Hippocampal formation (tissue), 2 donors: ENCODE measurements at places on chromosomes 1 and 21.

GRCh38 chr1:40689737-40690136, 1.8 kb upstream of the NFYC start:
- DNase-seq: no peak

GRCh38 chr1:86774305-86775295, 70.2 kb downstream of the SH3GLB1 start:
- peak; percentile 42 for DNase-seq

DNA sequence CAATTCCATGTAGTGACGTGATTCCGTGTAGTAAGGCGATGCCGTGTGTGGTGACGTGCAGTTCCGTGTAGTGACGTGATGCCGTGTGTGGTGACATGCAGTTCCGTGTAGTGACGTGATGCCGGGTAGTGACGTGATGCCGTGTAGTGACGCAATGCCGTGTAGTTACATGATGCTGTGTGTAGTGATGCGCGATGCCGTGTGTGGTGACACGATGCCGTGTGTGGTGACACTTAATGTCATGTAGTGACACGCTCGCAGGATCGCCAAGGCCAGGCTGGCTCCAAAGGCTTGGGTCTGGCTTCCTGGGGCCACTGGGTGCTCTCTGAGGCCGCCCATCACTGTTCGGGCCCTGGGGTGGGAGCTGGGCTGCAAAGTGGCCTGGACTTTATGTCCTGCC, 14.2 kb downstream of the COL18A1 start:
- DNase-seq: no peak

- DNase-seq: peak; percentile 21
Observed at GRCh38 chr21:44865561-44866280, 7.8 kb downstream of the PTTG1IP start.

- no peak for DNase-seq
Observed at GRCh38 chr1:206809504-206810084, 37.3 kb upstream of the IL10 start.

DNA sequence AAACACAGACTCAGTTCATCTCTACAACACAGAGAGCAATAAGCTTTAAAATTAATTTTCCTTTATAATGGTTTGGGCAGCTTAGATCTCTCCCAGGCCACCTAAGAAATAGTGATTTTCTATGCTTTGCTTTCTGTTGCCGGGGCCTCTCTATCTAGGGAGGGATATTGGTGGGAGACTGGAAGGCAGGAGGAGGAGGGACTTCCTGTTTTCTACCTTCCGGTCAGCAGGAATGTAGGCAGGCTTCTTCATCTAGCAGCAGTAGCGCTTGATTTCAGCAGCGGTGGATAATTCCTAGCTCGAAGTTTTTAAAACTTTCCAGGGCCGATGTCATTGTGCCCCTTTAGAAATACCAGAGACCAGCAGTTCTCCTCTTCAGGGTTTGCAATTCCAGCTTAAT, 5.1 kb upstream of the DESI2 start:
- no peak for DNase-seq

GRCh38 chr1:60402816-60403215, 329.2 kb upstream of the C1orf87 start:
- no peak for DNase-seq

DNA sequence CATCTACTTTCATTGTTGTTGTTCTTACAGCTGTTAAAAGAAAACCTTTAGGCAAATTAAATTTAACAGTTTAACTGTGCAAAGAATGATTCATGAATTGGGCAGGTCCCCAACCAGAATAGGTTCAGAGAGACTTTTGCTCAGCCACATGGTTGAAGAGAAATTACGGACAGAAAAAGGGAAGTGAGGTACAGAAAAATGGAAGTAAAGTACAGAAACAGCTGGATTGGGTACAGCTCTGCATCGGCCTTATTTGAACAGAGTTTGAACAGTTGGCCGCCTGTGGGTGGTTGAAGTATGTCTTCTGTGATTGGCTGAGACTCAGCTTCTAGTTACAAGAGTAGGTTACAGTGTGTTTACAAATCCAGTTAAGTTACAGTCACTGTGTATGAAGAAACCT, 210.1 kb downstream of the FGGY start:
- no peak for DNase-seq

- no peak for DNase-seq
Observed at GRCh38 chr1:110237386-110238152, 27.5 kb downstream of the KCNC4 start.

DNA sequence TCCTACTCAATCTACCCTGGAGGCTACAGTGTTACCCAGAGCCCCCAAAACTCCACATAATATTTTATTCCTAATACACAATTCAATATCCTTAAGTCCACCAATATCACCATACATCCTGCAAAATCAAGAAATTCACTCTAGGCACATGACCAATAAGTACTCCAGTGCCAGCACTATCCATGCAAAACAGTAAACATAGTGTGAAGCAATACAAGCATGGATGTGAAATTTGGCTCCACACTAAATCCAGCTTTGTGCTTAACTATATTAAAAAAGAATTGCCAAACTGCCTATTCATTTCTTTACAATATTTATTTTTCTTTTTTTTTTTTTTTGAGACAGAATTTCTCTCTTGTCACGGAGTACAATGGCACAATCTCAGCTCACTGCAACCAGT, 3.0 kb upstream of the MEAF6 start:
- DNase-seq: no peak

DNA sequence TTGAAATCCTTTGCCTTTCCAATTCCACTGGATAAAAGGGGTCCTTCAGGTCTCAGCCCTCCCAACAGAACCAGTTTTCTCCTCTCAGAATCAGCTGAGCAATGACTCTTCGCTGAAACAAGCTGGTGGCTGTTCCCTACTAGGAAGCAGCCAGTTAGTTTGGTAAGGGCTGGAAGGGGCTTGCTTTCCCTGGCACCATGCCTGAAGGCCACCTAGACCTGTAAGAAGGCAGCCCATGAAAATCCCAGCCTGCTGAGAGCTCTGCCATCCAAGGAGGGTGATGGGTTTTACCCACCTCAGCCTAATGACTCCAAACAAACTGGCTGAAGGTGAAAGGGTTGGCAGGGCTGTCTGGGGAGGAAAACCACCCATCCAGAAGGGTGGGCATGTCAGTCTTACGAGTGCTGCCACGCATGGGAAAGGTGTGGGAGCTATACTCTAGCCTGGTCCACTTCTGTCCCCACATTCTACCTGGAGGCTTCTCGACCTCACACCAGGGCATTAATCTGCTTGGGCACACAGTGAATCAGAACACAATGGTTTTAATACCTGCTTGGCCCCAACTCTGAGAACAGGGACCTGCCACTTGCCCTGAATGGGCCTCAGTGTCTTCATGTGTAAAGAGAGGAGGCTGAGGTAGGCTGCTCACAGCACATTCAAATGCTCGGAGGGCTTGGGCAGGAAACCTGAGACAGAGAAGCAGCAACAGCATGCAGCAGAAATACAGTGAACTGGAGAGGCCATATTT, 53.0 kb downstream of the CD46 start:
- DNase-seq: no peak

DNA sequence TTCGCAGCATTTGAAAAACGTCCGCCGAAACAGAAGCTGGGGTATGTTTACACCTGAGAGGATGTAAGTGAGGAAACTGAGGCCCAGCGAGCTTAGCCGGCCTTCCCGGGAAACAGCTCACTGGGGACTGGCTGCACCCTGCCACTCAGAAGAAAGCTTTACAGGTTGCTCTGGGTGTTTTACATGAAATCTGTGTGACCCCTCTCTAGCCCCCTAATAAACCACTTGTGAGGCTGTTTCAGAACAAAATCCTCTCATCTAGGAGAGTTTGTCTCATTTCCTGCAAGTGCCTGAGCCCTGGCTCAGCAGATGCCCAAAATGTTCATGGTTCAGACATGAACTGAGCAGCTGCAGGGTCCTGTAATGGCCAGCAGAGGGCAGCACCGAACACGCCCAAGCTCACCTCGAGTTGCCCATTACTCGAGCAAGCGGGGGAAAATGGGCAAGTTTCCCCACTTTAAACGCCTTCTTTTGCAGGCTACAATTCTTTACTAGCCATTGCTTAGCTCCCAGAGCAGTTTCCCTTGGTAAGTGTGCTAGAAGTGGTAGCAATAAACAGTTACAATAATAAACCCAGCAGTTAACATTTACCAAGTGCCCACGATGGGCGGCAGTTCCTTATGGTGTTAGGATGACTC, 76.4 kb downstream of the FHAD1 start:
- DNase-seq: peak; percentile 54

- DNase-seq: no peak
Observed at GRCh38 chr1:110018396-110018795, 16.0 kb upstream of the STRIP1 start.

DNA sequence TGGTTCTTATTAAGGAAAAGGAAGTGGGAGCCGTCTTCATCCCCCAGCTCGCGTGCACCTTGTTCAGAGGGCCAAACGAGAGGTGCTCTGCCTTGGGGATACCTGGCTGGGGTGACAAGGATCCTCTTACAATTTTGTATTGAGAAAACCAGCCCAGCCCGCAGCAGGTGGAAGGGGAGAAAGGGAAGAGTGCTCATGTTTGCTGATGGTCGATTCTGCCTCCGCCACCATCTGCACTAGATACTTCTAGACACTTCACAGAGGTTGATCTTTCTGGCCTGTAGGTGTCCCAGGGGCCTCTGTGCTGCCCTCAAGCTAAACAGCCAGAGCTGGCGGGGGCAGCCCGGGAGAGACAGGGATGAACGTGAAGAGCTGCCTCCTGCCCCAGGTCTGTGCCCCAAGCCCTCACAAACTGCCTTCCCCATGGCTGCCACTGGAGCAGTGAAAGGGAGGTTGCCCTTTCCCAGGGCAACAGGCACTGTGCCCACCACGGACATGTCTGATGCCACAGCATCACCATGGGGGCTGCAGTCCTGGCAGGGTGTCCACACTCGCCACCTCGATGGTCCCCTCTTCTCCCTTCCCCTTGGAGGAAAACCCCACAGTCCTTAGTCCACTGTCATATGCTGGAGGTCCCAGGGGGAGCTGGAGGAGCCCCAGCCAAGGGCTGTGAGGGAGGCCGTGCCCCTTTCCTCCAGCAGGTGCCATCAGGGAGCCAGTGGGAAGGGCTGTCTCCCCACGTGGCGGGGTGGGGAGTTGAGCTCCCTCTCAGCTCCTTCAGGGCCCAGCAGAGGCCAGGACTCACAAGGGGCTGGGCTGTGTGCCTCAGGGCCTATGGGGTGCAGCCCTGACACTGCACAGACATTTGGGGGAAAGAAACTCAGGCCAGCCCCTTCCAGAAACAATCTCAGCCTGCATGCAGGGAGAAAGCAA, 8.1 kb downstream of the ADPRS start:
- no peak for DNase-seq

- no peak for DNase-seq
Observed at GRCh38 chr1:170145061-170145460, 698 bp upstream of the NTMT2 start.

DNA sequence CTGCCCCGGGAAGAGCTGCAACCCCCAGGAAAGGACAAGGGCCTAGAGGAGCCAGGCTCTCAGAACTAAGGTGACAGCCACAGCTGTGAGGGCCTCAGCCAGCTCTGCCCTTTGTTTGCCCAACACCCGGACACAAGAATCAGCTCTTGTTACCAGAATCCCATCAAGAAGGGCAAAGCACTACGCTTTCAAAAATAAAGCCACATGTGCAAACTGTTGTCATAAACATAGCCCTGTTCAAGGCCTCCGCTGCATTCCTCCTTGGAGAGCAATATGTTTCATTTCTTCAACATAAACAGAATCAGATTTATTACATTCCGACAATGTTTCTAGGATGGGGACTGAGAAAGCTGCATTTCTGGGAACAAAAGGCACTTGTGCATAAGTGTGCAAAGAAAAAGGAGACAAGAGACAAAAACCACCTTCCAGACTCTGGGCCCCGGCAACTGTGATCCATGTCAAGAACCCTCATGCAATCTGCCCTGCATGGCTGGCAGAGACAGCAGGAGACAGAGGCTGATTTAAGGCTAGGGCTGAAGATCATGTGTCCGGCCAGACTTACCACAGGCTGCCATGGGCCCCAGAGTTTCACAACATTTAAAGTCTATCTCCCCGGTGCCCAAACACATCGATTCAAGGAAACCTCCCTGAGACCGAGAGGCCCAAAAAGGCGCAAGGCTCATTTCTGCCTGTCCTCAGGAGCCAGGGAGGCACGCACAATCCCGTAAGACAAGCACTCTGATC, 71.0 kb downstream of the SSBP3 start:
- DNase-seq: peak; percentile 27

DNA sequence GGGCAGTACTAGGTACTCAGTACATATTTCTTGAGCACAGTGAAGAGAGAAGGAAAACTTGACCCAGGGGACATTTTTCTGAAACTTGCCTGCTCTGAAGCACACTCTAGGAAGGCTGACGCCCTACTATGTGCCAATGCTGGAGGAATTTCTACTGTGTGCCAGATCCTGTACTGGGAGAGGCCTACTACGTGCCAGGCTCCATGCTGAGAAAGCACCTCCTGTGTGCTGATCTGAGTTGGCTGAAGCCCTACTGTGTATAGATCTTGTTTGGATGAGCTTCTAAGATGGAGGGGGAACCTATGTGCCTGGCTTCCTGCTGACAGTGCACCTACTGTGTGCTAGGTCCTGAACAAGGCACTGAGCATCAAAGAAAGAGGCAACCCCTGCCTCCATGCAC, 86.2 kb downstream of the GRIK3 start:
- no peak for DNase-seq

- no peak for DNase-seq
Observed at GRCh38 chr1:96772972-96773371, 51.4 kb downstream of the PTBP2 start.

DNA sequence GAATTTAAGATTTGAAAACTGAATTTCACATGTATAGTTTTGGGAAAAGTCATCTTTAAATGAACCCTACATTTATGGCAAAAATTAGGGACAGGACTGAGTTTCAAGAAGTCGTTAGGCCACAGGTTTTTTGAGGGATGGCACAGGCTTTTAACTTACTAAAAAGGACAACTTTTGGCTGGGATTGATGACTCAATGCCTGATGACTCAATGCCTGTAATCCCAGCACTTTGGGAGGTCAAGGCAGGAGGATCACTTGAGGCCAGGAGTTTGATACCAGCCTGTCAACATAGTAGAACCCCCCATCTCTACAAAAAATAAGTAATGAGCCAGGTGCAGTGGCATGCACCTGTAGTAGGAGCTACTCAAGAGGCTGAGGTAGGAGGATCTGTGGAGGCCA, 15.9 kb downstream of the UCK2 start:
- no peak for DNase-seq

GRCh38 chr1:1370771-1371300, 4.2 kb downstream of the AURKAIP1 start:
- DNase-seq: no peak

GRCh38 chr1:229464672-229465071, 30.8 kb upstream of the ACTA1 start:
- no peak for DNase-seq

- DNase-seq: no peak
Observed at GRCh38 chr1:230851291-230851691, 17.0 kb downstream of the C1orf198 start.

DNA sequence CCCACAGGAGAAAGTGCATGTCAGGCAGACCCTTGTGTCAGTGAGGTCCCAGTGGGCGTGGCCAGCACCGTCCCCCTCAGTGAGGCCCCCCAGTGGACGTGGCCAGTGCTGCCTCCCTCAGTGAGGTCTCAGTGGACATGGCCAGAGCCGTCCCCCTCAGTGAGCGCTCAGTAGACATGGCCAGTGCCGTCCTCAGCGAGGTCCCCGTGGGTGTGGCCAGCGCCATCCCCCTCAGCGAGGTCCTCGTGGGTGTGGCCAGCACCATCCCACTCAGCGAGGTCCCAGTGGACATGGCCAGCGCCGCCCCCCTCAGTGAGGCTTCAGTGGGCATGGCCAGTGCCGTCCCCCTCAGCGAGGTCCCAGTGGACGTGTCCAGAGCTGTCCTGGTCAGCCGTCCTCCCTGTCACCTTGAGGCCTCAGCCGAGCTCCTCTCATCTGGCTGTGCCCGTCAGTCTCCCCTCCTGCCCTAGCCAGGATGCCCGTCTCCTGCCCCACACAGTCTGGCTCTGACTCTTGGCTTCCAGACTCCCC, 35.5 kb downstream of the PDE9A start:
- no peak for DNase-seq
